ENCODE measurements at places on chromosomes 5 and 9.
A peak's percentile ranks its signal among the peaks of the same experiment; 100 is the strongest.

- peak; percentile 63 for DNase-seq
Observed at GRCh38 chr5:139903795-139904565, 108.4 kb downstream of the PSD2 start.

DNA sequence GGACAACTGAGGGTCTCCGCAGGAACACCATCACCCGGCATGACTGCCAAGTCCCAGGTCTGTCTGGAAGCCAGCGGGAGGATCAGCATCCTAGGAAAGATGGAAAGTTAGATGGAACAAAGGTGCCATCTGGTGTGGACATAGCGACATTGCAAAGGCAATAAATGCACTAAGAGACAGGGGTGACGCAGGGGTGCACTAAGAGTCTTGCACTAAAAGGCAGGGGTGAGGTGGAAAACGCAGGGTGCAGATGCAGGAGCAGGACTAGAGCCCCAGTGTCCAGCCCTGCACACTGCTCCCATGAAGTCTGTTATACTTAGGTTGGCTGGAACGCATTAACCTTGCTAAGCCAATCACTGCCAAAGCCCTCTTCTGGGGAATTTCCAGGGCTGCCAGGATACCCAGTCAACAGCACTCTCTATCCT, 15.5 kb downstream of the ATOX1 start:
- peak; percentile 43 for DNase-seq

- DNase-seq, result peak; percentile 77
Observed at GRCh38 chr9:95874989-95875304, 544 bp upstream of the ERCC6L2 start.

DNA sequence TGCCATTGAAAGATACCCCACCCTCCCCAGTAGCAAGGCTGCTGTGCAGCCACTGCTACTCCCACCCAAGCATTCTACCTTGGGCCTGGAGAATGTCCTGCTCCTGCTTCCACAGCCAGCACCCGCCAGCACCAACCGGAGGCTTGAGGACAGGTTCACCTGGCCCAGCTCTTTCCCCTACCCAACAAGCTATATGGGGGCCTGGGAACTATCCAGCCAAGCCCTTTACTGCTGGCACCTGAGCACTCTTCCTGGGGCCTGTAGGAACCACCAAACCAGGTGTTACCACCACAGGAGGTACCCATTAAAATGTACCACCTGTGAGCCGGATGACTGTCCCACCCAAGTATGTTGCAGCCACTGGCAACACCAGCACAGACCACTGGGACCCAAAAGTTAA, 86.1 kb upstream of the GHR start:
- DNase-seq, result no peak

- no peak for DNase-seq
Observed at GRCh38 chr9:120717176-120717575, 2.9 kb upstream of the MEGF9 start.

DNA sequence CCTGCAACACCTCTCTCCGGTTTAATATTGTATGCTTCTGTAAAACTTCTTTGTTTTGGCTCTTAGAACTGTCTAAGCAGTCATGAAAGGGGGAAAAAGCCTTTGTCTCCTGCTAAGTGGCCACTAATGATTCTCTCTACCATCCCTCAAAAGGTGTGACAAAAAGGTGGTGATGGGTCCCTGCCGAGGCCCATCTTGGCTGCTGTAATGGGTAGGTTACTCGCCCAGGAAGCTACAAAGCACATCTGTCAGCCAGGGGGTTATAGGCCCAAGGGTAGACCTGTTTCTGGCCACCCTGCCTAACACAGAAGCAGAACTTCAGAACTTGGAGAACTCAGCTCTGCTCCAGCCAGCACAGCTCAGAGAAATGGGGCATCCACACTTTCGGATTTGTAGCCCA, 1.6 kb downstream of the FAM219A start:
- DNase-seq, result no peak

GRCh38 chr5:145629047-145629446, 206.1 kb downstream of the PRELID2 start:
- DNase-seq, result no peak
